PC-3 (cell line): ENCODE measurements at places on chromosomes 2 and 18.

- DNase-seq: no peak
Measured at GRCh38 chr2:186946896-186947467, 98.0 kb upstream of the ZSWIM2 start.

GRCh38 chr2:96924775-96925747 is 55.2 kb upstream of the SEMA4C start:
- DNase-seq: no peak

- no peak for DNase-seq
Measured at GRCh38 chr2:195700480-195700879, 43.5 kb downstream of the SLC39A10 start.

DNA sequence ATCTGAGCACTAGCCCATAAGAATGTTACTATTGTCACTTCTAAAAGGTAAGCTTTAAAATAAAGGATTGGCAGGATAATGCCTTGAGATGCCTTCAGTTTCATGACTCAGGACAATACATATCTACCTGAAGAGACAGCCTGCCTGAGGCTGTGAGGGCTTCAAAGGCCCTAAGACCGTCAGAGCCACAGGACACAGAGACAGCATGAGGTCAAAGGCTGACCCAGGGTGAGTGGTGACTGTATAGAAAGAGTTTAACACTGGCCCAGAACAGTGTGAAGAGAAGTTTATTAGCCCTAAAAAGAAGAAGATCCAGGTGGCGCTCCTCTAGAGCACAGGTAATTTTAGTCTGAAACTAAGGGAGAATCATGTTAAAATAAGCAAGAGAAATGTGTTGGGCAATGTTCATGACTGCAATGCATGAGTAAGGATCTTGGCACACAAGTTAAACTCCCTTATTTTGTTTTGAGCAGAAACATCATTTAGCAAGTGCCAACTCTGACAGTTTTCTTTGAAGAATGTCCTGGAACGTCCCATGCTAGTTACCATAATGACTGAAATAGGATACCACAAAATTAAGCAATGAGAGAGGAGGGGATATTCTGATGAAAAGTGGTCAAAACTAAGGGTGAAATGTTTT is 78.1 kb upstream of the FAM110C start:
- peak; percentile 12 for DNase-seq

GRCh38 chr2:218327451-218328210 is 29.0 kb upstream of the CATIP start:
- no peak for DNase-seq

- DNase-seq: no peak
Measured at GRCh38 chr2:106552921-106553320, 65.8 kb downstream of the CD8B2 start.

DNA sequence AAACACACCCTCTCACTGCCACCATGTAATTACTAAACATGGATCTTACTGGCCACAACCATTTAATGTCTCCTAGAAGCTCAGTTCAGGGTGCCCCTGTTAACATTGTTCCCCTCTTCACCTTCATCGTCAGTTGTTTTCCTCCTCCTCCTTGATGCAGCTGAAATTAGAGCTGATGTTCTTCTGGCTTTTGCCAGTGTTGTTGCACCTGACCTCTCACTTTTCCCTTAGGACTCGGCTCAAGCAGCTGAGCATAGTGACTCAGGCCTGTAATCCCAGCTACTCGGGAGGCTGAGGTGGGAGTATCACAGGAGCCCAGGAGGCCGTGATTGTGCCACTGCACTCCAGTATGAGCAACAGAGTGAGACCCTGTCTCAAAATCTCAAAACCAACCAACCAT is 70.8 kb downstream of the ACSL3 start:
- no peak for DNase-seq

GRCh38 chr18:57175532-57175931 is 28.6 kb downstream of the BOD1L2 start:
- DNase-seq: no peak

- no peak for DNase-seq
Measured at GRCh38 chr2:239252393-239252792, 148.4 kb downstream of the HDAC4 start.
